ENCODE measurements at places on chromosomes 16 and 17. TPM values are rescaled to one million over a fixed set of nuclear protein-coding genes. Genes with fewer than 3 reads are reported as not detected.

The MILR1 gene
- total RNA-seq = 1.8 TPM

The LGALS9C gene
- 0.30 TPM for total RNA-seq

The HIC1 gene
- total RNA-seq = 4.2 TPM

The TCAP gene
- total RNA-seq = 0.44 TPM

The PRSS33 gene
- total RNA-seq = not detected

The RNPS1 gene
- total RNA-seq = 128 TPM

The PPY gene
- total RNA-seq = not detected

The CIITA gene
- 17.0 TPM for total RNA-seq

The EVPL gene
- total RNA-seq = 285 TPM

The MFAP4 gene
- 30.3 TPM for total RNA-seq

The TBC1D28 gene
- total RNA-seq = not detected

The TMIGD1 gene
- not detected for total RNA-seq

The KRT33B gene
- total RNA-seq = 0.25 TPM

The GFOD2 gene
- total RNA-seq = 31.7 TPM

The ACSM3 gene
- total RNA-seq = 21.5 TPM

The MBTPS1 gene
- total RNA-seq = 57.0 TPM
